Left renal pelvis (tissue), 4 donors: ENCODE measurements at places on chromosomes 3 and 15. TPM values are rescaled to one million over a fixed set of nuclear protein-coding genes. Genes with fewer than 3 reads are reported as not detected.

Gene SNTN
- polyA plus RNA-seq, result not detected

Gene COL8A1
- polyA plus RNA-seq, result 61.1 TPM

Gene CACNA1D
- polyA plus RNA-seq, result 12.2 TPM

Gene C2CD4B
- 0.75 TPM for polyA plus RNA-seq

Gene SH3GL3
- polyA plus RNA-seq, result 9.5 TPM

Gene KBTBD8
- 1.4 TPM for polyA plus RNA-seq

- no peak for DNase-seq
Measured at GRCh38 chr3:44179246-44179645, 62.4 kb upstream of the TOPAZ1 start.

DNA sequence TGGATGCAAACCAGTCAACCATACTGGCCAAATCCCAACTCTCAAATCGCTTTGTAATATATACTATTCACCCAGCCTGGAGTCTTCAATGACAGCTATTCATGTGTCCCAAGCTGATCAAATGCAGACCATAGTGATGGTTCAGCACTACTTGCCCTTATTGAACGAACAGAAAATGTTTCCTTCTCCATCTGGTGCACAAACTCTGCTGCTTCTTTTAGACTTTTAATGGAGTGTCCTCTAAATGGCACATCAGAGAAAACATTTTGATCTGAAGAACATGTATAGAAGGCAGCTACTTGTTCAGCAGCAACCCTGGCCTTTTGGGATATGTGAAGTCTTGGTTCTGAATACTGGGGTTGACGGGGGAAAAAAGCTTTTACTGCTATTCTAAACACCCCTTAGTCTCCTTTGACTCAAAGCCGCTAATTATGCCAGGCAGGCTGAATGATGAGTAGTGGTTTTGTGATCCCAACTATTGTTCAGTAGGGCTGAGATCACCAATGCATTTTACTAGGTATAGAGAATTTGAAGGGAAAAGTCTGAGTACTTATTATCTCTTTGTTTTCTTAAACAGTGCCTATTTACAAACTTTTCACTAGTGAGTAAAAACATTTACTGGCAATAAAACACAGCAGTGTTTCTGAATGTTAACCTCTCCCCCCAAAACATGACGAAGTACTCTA is 781.2 kb downstream of the ROBO1 start:
- no peak for DNase-seq

DNA sequence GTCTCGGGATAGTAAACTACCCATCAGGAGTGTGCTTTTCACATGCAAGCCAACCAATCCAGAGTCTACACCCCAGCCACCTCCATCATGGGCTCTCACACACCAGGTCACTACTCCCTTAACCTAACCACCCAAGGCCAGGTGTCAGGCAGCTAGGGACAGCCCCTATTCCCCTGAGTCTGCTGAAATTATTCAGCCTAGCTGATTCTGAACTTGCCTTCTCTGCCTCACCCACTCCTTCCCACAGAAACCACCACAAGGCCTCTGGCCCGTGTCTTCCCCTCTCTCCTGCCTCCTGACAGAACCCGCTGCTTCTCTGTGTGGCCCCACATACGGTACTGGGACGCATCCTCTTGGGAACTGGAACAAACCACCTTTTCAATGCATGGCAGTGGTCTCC is 82.1 kb downstream of the PCSK6 start:
- no peak for DNase-seq

DNA sequence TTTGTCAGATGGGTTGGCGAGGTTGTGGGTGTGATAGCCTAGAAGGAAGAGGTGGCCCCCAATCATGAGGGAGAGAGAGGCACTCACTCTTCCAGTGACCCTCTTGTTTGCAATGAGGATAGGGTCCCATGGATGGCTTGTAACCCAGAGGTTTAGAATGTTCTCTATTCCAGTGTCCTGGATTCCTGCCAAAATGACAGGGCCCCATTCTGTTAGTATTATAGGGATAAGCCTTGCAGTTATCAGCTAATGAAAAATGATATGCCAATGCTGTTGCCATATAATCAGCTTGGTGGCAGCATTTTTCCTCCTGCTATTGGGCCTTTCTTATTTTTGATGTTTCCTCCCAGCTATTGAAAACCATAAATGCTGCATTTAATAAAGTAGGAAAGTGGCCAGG is 23.3 kb upstream of the SENP7 start:
- no peak for DNase-seq

DNA sequence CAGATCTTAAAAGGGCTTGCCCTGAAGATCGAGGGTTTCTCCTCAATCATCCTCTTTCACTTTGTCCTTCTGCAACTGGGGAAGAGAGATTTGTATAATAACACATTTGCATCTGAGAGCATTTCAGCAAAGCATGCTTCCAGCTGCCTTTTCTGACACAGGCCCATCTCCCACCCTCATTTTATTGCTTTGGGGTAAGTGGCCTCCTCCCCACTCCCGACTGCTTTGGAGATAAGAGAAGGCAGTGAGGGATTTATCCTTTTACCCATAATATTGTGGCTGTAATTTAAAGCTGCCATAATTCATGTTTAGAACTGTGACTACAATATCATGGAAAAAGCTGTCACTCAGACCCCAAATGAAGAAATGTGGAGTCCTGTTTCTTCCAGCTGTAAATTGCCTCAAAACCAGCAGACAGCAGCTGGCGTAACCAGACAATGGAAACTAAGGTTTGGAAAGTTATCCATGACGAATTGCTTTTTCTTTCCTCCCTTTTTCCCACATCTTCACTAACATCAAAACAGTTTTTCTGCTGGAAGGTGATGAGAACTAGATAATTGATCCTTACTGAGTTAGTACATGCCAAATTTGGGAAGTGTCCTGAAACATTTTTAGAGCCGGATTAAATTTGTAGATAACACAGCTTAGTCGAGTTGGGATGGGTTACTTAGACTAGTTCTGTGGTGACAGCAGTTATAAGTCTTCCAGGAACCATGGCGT is 104.2 kb upstream of the PFN2 start:
- DNase-seq, result peak; percentile 53

DNA sequence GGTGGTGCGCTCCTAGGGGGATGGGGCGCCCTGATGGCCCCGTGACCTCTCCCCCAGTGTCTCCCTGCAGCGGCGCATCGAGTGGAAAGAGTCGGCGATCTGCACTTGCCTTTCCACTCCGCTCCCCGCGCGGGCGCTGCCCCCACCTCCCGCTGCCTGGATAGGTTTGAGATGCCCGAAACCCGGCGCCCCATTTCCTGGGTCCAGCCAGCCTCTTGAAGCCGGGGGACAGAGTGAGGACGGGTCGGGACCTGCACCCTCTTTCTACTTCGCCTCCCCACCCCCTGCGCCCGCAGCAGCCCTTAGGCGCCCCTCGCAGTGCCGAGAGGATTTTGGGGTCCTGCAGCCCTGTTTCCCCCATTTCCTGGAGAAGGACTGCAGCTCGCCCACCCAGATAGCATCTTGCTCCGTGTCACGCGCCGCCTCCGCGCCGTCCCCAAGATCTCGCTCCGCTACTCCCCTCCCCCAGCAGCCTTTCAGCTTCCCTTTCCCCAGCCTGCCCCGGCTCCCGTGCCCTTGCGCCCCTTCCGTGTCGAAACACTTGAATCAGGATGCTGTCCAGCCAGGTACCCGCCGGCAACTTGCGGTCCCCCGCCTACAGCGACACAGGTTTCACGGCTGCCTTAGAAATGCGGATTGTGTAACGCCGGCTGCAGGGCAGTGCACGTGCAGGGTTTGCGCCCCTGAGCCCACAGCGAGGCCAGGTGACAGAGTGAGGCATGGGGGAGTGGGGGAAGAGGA is 519 bp downstream of the ABHD6 start:
- DNase-seq, result no peak

- DNase-seq, result no peak
Measured at GRCh38 chr3:45580112-45580765, 14.3 kb upstream of the LIMD1 start.

- DNase-seq, result no peak
Measured at GRCh38 chr3:128426128-128426921, 40.4 kb downstream of the DNAJB8 start.

DNA sequence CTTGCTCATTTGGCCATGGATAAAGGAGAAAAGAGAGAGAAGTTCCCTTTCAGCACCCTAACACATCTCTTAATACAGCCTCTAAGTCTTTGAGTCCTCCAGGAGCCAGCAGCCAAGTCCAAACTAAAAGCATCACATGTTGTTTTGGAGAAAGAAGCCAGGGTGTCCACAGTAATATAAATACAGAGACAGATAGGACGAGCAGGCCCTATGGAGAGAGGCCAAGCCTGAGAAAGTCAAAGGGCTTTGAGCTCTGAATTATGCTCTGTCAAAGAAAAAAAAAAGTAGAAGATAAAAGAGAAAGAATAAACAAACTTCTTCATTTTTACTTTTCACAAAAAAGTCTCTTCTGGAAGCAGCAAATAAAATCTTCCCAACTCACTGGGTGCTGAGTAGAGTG is 92.4 kb upstream of the THBS1 start:
- DNase-seq, result no peak

DNA sequence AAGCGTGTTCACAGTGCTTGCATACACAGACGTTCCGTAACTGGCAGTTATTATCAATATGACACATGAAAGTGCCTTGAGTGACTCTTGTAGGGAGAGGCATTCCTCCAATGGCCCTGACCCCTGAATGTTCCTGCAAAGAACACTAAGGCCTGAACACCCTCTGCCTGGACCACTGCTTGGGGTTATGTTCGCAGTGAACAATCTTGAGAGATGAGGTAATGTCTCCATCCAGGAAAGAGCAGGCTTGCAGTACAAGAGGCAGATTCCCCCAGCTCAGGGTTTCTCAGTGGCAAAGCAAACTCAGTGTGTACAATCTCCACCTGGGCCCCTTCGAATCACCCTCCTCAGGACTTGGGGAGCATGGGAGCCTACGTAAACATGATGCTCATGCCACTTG is 324.6 kb downstream of the MAGI1 start:
- no peak for DNase-seq

DNA sequence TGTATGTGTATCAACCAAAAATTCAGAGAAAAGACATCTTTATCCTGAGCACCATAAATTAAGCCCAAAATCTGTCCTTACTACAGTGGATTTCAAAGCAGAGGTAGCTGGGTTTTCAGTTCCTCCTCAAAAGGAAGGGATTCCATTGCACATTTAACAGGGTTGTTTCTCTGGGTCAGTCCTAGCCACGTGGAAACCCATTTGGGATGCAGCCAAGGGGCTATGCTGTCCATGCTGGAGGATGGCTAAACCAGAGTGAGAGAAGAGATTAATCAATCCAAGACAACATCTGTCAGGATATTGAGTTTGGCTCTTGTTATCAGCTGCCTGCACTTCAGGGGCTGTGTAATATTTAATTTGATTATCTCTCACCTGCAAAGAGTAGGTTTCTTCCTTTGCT is 28.1 kb downstream of the LSAMP start:
- no peak for DNase-seq

DNA sequence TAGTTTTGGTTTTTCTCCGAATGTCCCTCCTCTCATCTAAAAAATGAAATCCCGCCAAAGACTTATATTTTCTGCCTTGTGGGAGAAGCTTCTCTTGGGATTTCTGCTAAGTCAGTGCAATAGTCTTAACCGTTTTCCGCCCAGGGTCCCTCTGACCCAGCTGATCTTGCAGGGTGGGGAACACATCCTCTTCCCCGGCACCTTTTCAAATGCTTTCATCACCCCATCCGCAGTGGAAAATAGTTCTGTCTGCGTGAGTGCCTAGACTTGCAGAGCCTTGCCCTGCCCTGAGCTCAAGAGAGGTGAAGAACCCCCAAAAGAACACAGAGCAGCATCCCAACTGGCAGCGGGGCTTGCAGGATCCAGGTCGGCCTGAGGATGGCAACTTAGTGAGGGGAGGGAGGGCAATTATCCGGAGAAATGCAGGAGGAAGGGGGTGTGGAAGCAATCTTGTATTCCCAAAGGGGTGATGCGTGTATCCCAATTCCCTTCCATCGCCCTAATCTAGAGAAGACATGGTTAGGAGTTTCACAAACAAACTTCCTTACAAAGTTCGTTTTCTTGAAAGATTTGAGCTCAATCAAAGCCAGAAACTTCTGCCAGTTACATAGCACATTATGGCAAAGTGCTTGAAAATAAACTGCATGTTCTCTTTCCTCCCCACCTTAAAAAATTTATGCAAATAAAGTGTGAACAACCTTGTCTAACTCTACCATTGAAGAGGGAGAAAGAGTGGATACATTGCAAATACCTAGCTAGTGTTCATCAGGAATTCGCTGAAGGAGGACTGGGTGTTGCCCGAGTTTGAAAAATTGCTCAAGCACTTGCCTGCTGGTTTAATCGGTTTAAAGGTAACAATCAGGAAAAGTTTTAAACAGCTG is 79.9 kb downstream of the NR2F2 start:
- DNase-seq, result no peak

- DNase-seq, result no peak
Measured at GRCh38 chr15:44261007-44261706, 27.4 kb upstream of the GOLM2 start.

GRCh38 chr3:137766876-137767537 is 2.9 kb downstream of the SOX14 start:
- no peak for DNase-seq

- no peak for DNase-seq
Measured at GRCh38 chr3:55725681-55726500, 238.8 kb upstream of the WNT5A start.

DNA sequence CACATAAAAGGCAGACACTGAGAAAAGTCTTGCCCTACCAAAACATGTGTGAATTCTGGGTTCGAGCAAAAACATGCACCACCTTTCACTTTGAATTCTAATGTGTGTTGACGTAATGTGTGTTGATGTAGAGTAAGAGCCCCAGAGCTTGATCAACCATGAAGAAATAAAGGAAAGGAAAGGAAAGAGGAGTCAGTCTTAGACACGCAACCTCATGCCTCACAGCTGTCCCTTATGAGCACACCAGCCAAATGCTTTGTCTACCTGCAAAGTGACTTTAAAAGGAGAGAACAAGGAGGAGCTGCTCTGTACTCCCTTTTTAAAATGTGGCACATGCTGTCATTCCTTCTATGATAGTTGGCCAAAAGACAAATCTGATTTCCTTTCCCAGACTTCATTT is 80.8 kb downstream of the RFTN1 start:
- no peak for DNase-seq

DNA sequence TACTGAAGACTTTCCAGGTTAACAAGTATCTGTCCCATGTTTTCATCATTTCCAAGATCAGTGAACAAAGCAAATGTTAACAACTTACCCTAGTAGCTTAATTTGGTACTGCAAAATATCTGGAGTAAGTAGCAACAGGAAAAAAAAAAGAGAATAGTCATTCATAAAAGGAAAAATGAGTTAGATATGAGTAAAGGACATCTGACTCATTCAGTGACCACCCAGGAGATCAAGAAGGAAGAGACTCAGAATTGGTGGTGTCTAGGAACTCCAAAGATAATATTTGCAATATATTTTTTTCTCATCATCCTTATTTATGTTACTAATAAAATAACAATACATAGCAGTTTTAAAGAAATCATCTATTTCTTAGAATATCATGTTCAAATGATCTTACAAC is 253.8 kb upstream of the COL8A1 start:
- no peak for DNase-seq

GRCh38 chr3:48504051-48504946 is at the start of gene SHISA5:
TSS of gene SHISA5 (minus strand) at chr3:48504174. CDS start at chr3:48504094, 80 bp downstream.
- DNase-seq, result peak; percentile 51

GRCh38 chr3:149494759-149495580 is 20.5 kb downstream of the TM4SF4 start:
- no peak for DNase-seq

- no peak for DNase-seq
Measured at GRCh38 chr15:101540480-101541239, 51.2 kb upstream of the PCSK6 start.
